T-helper 1 cell (primary cell): ENCODE measurements at places on chromosomes 3 and 15.

- DNase-seq = no peak
Measured at GRCh38 chr3:8909160-8909559, 54.1 kb downstream of the RAD18 start.

- DNase-seq = no peak
Measured at GRCh38 chr3:77040926-77041722, 1.2 kb downstream of the ROBO2 start.

DNA sequence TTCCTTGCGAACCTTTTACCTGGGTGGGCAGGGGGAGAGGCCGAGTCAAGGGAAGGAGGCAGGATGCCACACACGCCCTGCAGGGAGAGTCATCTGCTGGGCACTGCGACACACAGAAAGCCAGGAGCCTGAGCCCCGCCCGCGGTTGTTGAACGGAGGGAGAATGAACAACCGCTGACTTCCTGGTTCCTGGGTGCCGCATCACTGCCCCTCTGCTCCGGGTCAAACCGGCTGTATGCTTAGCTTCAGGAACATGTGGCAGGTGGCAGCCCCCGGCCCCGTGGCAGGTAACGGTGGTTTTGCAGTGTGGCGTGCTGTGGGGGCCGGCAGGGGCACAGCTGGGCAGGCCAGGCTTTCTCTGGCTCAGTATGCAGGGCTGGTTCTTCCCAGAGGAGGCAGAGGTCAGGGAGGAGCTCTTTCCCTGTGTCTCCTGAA lies 33.4 kb downstream of the APBA2 start:
- DNase-seq = no peak

DNA sequence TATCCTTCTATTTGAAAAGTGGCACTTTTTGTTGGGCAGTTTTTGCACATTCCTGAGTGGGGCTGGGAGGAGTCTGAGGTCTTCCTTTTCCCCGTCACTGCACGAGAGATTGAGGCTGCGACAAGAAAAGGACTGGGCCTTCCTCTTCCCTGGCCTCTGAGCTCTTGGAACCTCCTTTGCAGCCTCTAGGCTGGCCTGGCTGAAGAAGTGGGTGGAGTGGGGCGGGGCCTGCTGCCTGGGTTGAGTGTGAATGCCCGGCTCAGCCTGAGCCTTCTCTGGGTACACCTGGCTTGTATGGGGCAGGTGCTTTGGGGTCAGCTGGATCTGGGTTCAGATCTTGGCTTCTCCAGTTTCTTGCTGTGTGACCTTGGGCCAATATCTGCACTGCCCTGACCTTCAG lies 43.1 kb downstream of the PLXNA1 start:
- no peak for DNase-seq

- no peak for DNase-seq
Measured at GRCh38 chr3:81173514-81173913, 587.9 kb downstream of the GBE1 start.

DNA sequence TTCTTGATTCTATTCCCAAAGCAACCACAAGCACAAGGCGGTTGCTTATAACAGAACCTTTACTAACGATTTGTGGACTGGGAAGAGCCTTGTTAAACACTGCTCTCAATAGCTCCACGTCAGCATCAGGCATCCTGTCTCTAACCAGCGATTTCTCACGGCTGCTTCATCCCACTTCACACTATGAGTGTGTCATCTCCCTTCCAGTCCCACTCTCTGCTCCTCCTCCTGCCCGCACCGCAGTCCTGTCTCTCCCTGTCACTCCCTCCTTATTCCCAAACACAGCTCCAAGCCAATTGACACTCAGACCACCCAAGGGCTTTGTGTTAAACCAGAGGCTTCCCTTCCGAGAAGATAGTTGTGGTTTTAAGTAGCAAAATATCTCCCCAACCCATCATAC lies 94.8 kb downstream of the ABHD5 start:
- no peak for DNase-seq

- no peak for DNase-seq
Measured at GRCh38 chr15:67839499-67839928, 331 bp downstream of the RNU6-1 start.

- no peak for DNase-seq
Measured at GRCh38 chr3:45480871-45481270, 92.5 kb downstream of the LARS2 start.

GRCh38 chr3:10224794-10225665 lies 23.2 kb upstream of the TATDN2 start:
- peak; percentile 21 for DNase-seq

- DNase-seq = no peak
Measured at GRCh38 chr3:100537646-100538338, 45.4 kb downstream of the TMEM45A start.

- DNase-seq = no peak
Measured at GRCh38 chr3:170203457-170203856, 18.8 kb upstream of the PRKCI start.

DNA sequence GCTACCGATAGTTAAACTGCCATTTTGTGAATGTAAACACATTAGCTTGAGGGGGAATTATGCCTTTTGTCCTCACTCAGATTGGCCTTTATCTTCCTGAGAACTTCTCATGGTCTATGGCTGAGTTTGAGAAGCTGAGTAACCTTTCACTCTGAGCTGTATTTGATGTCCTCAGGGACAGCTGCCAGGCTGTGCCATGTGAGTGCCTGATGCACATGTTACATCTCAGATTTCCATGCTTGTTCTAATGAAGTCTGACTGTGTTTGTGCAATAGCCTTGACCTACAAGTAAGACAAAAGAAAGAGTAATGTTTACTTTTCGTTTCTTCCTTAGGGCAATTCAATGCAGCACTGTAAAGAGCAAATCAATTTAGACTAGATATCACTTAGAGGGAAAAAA lies 44.1 kb upstream of the ARL6 start:
- DNase-seq = no peak

- no peak for DNase-seq
Measured at GRCh38 chr3:124429129-124429815, 301.0 kb upstream of the UMPS start.

DNA sequence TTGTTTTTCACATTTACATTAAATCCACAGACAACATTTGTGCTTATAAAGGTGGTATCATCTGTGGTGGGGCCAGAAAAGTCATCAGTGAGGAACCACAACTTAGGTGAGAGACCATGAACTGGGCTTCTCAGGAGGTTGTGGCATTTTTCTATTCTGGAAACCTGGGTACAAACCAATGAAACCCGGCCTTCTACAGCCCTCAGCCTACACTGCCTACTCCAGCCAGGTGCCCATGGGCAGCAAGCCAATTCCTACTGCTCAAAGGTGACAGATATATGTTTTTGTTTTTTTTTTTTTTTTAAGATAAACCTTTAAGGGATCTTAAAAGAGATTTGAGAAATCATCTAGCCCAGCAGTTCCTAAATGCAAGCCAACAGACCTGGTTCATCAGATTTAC lies 20.3 kb downstream of the SPG21 start:
- DNase-seq = no peak

DNA sequence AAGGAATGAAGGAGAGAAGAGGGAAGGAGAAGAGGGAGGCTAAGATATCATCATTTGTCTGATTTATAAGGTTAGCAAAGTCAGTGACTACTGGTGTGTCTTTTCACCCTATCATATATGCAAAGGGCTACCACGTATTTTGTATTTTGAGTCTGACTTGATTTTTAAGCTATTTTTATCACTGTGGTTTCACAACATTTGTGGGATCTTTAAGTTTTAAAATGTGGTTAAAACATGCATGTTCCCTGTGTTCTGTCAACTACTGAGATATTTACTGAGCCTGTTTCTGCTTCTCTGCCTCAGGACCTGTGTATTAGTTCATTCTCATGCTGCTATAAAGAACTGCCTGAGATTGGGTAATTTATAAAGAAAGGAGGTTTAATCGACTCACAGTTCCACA lies 22.5 kb upstream of the SPTSSB start:
- no peak for DNase-seq

- no peak for DNase-seq
Measured at GRCh38 chr3:60427109-60427508, 824.1 kb downstream of the FHIT start.

DNA sequence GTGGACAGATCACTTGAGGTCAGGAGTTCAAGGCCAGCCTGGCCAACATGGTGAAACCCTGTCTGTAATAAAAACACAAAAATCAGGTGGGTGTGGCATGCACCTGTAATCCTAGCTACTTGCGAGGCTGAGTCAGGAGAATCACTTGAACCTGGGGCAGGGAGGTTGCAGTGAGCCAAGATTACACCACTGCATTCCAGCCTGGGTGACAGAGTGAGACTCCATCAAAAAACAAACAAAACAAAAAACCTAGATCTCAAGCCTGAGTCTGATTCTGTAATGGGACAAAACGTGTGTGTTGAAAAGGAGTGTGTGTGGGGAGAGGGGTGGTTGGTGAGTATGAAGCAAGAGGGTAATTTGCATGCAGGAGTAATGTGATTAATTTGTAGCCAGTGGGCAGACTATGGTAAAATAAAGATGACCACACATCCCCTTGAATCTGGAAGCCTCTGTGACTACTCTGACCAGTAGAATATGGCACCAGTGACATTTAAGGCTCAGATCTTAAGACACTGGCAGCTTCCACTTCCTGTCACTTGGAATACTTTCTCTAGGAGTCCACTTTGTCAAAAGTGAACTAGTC lies 18.4 kb upstream of the OPA1 start:
- no peak for DNase-seq

- no peak for DNase-seq
Measured at GRCh38 chr15:24957691-24958090, 2.9 kb downstream of the SNRPN start.

GRCh38 chr15:76084256-76084655 lies 24.5 kb downstream of the TMEM266 start:
- no peak for DNase-seq

GRCh38 chr15:98698792-98699191 lies 50.5 kb downstream of the IGF1R start:
- DNase-seq = no peak

GRCh38 chr3:162096874-162097273 lies 600.3 kb downstream of the OTOL1 start:
- no peak for DNase-seq
